ENCODE measurements at places on chromosomes 4 and X. TPM values are rescaled to one million over a fixed set of nuclear protein-coding genes. Genes with fewer than 3 reads are reported as not detected.
A peak's percentile ranks its signal among the peaks of the same experiment; 100 is the strongest.

DNA sequence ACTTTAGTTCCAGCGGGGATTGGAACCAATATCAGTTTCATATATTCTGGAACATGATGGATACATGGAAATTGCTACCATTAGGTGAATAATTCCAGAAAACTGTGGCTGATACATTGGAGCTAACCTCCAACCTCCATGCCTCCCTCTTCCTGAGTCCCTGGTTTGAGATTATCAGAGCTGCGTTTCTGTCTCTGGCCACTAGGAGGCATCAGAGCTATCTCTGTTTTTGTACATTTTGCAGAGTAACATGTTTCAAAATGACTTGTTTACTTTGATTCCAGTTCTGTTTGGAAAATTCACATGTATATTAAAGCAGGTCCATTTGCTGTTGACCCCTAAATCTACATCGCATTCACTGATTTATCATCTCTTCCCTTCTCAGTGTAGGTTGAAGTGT is 2.4 kb upstream of the RAB40AL start:
- no peak overlapping the region for H3K27ac ChIP-seq
- H3K27me3 ChIP-seq: no peaks in the 10 kb centered on the region
- no peaks in the 10 kb centered on the region for H3K36me3 ChIP-seq
- no peaks in the 10 kb centered on the region for H3K4me1 ChIP-seq

GAGE12D gene
- not detected for total RNA-seq

DNA sequence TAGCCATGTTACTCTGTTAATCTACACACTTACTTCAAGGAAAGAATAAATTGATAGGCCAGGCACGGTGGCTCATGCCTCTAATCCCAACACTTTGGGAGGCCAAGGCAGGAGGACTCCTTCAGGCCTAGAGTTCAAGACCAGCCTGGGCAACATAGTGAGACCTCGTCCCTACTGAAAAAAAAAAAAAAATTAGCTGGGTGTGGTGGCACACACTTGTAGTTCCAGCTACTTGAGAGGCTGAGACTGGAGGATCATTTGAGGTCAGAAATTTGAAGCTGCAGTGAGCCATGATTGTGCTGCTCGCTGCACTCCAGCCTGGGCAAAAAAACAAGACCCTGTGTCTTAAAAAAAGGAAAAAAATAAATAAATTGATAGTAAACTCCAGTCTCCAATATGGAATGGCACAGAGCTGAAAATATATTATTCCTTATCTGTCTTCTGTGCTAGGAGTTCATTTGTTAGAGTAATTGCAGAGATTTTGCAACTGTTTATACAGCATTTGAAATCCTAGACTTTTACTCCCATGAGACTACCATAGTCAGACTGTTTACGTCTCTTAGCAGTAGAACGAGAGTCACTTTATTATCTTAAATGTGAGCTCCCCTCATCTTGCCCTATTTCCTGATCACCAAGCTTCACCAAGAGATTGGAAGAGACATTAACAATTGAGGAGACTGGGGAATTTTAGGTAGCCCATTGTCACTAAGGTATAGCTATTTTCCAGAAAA is 18.8 kb upstream of the TMEM131L start:
- H3K27me3 ChIP-seq: no peaks in the 10 kb centered on the region
- H3K36me3 ChIP-seq: no peaks in the 10 kb centered on the region
- H3K4me1 ChIP-seq: peaks cover 22% of the 10 kb centered on the region
- no peak overlapping the region for H3K27ac ChIP-seq
- no peak for DNase-seq

GRCh38 chr4:23269566-23269965 is 576.8 kb downstream of the GBA3 start:
- no peaks in the 10 kb centered on the region for H3K4me1 ChIP-seq
- H3K4me3 ChIP-seq: no peak overlapping the region
- DNase-seq: no peak
- no peak overlapping the region for H3K27ac ChIP-seq
- no peaks in the 10 kb centered on the region for H3K27me3 ChIP-seq
- H3K36me3 ChIP-seq: no peaks in the 10 kb centered on the region

DNA sequence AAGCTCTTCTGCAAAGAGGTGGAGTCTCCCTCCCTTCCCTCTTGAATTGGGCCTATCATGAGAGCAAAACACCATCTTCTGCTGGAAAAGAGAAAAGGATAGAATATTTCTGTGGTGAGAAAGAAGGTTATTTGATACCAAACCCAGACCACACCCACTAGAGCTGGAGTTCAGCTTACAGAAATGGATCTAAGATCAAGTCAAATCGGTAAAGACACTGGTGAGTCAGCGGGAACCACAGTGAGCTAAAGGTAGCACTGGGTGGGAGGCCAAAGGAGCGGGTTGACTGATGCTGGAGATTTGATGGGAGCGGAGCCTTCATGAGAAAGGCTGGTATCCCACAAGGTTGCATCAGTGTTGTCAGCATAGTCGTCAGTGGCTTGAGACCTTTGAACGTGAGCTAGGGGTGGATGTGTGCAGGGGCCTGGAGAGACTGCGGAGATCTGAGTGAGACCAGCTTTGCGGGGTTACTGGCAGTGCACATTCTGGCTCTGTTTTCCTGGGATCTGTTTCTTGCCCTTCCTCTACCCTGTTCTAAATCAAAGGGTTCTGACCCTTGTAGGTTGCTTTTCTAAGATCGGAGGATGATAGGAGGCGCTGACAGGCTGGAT is 106.4 kb upstream of the SCOC start:
- peak overlapping the region; percentile 23 for H3K4me3 ChIP-seq
- H3K27me3 ChIP-seq: peaks cover 13% of the 10 kb centered on the region
- DNase-seq: no peak
- no peaks in the 10 kb centered on the region for H3K36me3 ChIP-seq
- no peak overlapping the region for H3K27ac ChIP-seq
- peaks cover 10% of the 10 kb centered on the region for H3K4me1 ChIP-seq

DNA sequence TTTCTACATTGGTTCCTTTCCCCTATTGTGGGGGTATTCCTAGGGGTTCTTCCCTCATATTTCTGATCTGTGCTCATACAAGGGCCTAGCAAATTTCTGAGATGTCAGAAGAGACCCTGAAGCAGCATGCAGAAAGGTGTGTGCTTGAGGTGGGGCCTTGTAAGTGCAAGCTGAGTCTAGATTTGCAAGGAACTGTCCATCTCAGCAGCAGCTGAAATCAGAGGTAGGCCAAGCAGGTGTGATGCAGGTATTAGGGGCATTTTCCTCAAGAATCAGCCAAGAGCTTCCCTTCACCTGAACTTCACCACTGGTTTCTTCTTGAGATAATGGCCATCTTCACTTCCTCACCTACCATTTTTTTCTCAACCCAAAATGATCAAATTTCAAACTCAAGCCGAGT is 45.1 kb downstream of the ASB9 start:
- H3K4me1 ChIP-seq: no peaks in the 10 kb centered on the region
- no peak overlapping the region for H3K4me3 ChIP-seq
- no peak overlapping the region for H3K27ac ChIP-seq
- no peaks in the 10 kb centered on the region for H3K36me3 ChIP-seq
- no peak for DNase-seq

DNA sequence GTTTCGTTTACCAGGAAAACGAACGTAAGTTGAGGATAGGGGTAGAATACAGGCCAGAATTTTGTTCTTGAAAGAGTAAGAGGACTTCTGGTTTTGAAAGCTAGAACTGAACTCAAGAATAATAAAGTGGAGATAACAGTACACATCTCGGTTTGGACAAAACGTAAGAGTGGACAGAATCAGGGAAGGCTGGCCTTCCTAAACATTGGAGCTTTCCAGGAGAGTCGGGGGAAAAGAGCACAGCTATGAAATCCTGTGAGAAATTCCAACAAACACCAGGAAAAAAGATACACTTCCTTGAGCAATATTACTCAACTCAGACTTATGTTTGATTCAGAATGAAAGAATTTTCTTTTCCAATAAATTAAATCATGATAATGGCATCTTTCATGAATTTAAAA is 1.2 kb downstream of the CTSO start:
- no peaks in the 10 kb centered on the region for H3K36me3 ChIP-seq
- H3K4me3 ChIP-seq: no peak overlapping the region
- no peaks in the 10 kb centered on the region for H3K27me3 ChIP-seq
- peaks cover 25% of the 10 kb centered on the region for H3K4me1 ChIP-seq
- H3K27ac ChIP-seq: no peak overlapping the region

- H3K27ac ChIP-seq: no peak overlapping the region
- H3K4me1 ChIP-seq: no peaks in the 10 kb centered on the region
- H3K27me3 ChIP-seq: no peaks in the 10 kb centered on the region
- no peaks in the 10 kb centered on the region for H3K36me3 ChIP-seq
- no peak overlapping the region for H3K4me3 ChIP-seq
- DNase-seq: no peak
Observed at GRCh38 chr4:111689214-111689613, 456.0 kb upstream of the FAM241A start.

HS6ST2 gene
- not detected for total RNA-seq

GRCh38 chrX:97026406-97026805 is 142.7 kb downstream of the RPA4 start:
- no peak overlapping the region for H3K27ac ChIP-seq
- H3K27me3 ChIP-seq: no peaks in the 10 kb centered on the region
- no peak for DNase-seq
- H3K4me3 ChIP-seq: no peak overlapping the region

MND1 gene
- total RNA-seq: 40.7 TPM

DNA sequence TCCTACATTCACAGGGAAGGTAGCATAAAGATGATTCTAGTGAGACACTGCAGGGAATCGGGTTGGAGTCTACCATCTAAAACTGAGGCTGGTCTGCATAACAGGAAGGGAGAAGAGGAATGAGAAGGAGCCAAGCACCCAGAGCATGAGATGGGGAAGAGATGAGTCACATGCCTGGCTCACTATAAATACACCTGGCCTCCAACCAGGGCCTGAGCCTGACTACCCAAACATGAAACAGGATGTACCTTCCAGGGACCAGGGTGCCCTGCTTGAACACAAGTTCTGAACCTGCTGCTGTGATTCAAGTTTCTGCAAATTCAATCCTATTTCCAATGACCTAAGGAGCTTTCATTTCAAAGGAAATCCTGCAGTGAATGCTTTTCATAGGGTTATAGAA is 24.9 kb downstream of the CD99L2 start:
- DNase-seq: no peak
- no peak overlapping the region for H3K4me3 ChIP-seq
- no peaks in the 10 kb centered on the region for H3K36me3 ChIP-seq
- H3K27ac ChIP-seq: no peak overlapping the region
- no peaks in the 10 kb centered on the region for H3K4me1 ChIP-seq
- H3K27me3 ChIP-seq: no peaks in the 10 kb centered on the region

NLRP2B gene
- total RNA-seq: not detected

NXF2 gene
- total RNA-seq: not detected

DNA sequence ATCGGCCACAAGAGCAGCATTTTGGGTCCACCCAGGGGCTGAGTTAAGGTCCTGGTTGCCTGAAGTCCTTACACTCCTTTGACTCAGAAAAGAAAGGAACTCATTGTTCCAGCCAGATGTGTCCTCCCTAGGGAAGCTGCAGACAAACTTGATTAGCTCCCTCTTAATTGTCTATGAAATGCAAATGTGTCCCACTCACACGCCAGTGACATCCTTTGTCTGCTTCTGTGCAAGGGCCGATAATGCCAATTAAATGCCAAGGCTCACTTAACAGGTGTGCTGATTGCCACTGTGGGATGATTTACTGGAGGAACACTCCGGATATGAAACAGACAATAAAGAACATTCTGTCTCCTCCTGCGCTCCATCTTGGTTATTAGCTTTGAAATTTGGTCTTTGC is 332.9 kb upstream of the CPEB2 start:
- H3K4me3 ChIP-seq: no peak overlapping the region
- no peak overlapping the region for H3K27ac ChIP-seq
- no peaks in the 10 kb centered on the region for H3K27me3 ChIP-seq
- no peaks in the 10 kb centered on the region for H3K4me1 ChIP-seq
- H3K36me3 ChIP-seq: no peaks in the 10 kb centered on the region

DNA sequence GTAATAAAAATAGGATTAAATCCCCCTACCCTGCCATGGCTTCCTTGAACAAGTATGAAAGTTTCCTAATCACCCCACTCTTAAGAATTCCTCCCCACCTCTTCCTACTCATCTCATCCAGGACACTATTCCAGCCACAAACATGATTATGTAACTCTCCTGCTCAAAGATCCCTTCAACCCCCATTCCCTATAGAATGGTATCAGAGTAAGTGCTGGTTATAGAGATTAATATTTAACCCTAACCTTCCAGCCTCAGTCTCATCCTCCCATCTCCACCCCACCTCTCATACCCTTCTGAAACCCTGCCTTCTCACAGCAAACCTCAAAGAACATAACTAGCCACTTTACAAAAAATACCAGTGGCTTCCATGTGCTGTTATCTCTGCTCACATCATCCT is 155.1 kb downstream of the PPP3CA start:
- no peak overlapping the region for H3K27ac ChIP-seq
- H3K36me3 ChIP-seq: no peaks in the 10 kb centered on the region
- H3K4me3 ChIP-seq: no peak overlapping the region
- H3K27me3 ChIP-seq: no peaks in the 10 kb centered on the region
- peaks cover 52% of the 10 kb centered on the region for H3K4me1 ChIP-seq

- no peak overlapping the region for H3K4me3 ChIP-seq
- no peaks in the 10 kb centered on the region for H3K4me1 ChIP-seq
- DNase-seq: no peak
- H3K36me3 ChIP-seq: no peaks in the 10 kb centered on the region
- no peaks in the 10 kb centered on the region for H3K27me3 ChIP-seq
Observed at GRCh38 chr4:115228851-115229250, 115.4 kb upstream of the NDST4 start.

DNA sequence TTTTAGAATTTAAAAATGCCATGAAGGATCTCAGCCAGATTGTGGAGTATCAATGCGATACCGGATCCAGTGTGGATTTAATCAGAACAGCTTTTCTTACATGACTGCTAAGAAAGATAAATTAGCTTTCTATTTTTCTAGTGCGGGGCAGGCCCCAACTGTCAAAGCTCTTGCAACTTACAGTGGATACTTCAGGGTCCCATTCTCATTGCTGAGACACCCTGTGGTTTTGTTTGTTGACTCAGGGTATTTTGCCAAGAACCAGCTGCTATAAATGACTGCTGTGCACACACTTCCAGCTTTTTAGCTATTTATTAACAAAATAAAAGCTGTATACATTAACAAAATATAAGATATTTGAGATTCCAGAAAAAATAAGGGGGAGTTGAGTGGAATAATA is 166.4 kb downstream of the DCLK2 start:
- H3K27ac ChIP-seq: no peak overlapping the region
- H3K4me1 ChIP-seq: peaks cover 17% of the 10 kb centered on the region
- H3K27me3 ChIP-seq: no peaks in the 10 kb centered on the region
- no peak overlapping the region for H3K4me3 ChIP-seq

PLAC8 gene
- 4.1 TPM for total RNA-seq

RPS6KA6 gene
- not detected for total RNA-seq

MID1IP1 gene
- 35.7 TPM for total RNA-seq

KLHL34 gene
- not detected for total RNA-seq

ITM2A gene
- not detected for total RNA-seq

- H3K27ac ChIP-seq: no peak within 1 kb of the TSS
- 0 out of 2 replicates have a peak, but pooled peaks cover 1% of the 10 kb centered on the region for H3K27me3 ChIP-seq
- H3K4me1 ChIP-seq: peaks cover 55% of the 10 kb centered on the region
- no peaks in the 10 kb centered on the region for H3K36me3 ChIP-seq
Observed at GRCh38 chrX:153494541-153495361, at the start of gene BGN. Gene BGN, plus strand, starts transcription at chrX:153494980. Its CDS starts 9,652 bp downstream, at chrX:153504632.

DGAT2L6 gene
- total RNA-seq: not detected

Measured in HepG2 (cell line).